ENCODE measurements at places on chromosomes 12 and 14. TPM values are rescaled to one million over a fixed set of nuclear protein-coding genes. Genes with fewer than 3 reads are reported as not detected.

LGR5 gene
- 6.4 TPM for total RNA-seq

KRT78 gene
- not detected for total RNA-seq

G2E3 gene
- total RNA-seq, result 5.8 TPM

MSRB3 gene
- total RNA-seq, result 61.4 TPM

GRCh38 chr14:48936362-48936761 is 649.8 kb downstream of the RPS29 start:
- DNase-seq, result no peak

- no peak for DNase-seq
Measured at GRCh38 chr14:36771028-36771640, 109.5 kb downstream of the PAX9 start.

GRCh38 chr12:111387747-111388323 is 17.9 kb upstream of the SH2B3 start:
- DNase-seq, result no peak

DNA sequence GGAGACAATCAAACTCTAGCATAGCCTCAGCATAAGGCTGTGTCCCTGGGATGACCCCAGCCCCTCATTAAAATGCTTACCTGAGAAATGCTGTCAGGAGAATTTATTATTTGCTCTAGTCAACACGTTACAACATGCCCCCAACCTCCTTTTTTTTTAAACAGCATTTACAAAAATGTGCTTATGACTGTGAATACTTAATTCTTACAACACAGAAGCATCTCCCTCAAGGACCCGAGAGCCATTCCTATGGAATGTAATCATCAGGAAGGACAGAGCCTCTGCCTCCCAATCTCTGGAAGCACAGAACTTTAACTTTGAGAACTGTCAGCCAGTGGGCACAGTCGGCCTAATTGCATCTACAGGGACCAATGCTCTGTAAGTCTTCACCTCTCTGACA is 136.6 kb upstream of the OVCH1 start:
- no peak for DNase-seq

DNA sequence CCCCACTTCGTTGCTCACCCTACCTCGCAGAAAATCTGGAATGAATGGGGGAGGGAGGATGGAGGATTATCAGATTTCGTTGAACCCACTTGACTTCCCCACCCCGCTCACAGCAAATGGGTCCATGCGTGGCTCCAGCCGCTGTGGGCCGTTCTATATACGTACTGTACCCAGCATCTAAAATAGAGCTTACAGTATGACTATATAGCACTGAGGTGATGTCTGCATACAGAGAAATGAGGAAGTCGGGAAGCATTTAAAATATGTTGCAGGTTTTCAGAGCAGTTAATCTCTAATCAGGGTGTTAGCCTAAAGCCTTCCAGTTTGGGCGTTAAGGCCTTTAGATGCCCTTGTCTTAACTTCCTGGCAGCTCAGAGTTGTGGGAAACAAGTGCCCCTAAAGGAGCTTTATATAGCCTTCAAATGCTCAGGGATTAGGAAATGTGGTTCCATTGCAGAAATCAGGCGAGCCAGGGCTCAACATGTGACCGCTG is 1.4 kb downstream of the BICDL1 start:
- DNase-seq, result no peak

- DNase-seq, result no peak
Measured at GRCh38 chr12:44500423-44500822, 375.7 kb downstream of the NELL2 start.

DNA sequence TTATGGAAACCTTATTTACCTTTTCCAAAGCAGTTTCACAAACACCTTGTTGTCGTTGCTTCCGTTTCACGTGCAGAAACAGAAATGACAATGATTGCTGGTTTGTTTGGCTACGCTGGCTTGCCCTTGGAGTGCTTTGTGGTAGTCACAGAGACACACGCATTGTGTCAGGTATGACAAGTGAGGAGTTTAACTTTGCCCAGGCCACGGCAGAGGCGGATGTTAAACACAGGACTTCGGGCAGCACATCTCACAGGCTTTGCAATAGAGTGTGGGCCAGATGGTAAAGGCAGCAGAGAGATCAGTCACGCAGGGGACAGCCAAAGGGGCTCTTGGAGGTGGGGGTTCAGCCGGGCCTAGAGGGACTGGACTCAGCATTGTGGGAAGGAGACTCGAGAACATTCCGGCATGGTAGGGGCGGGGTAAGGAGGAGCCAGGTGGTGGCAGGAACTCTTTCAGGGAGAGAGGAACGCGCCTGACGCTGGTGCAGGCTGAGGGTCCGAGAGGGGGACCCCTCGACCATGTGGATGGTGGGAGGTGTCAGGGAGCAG is 59.8 kb upstream of the KCNA1 start:
- no peak for DNase-seq

GRCh38 chr12:18851271-18851670 is 113.4 kb downstream of the CAPZA3 start:
- no peak for DNase-seq

Data from psoas muscle (tissue), 8 donors.